ENCODE measurements at places on chromosomes 6 and 20.

GRCh38 chr20:45339084-45339483 is 9.1 kb downstream of the SDC4 start:
- no peak for DNase-seq

- DNase-seq = no peak
Observed at GRCh38 chr20:18702736-18703135, 110.8 kb upstream of the SCP2D1 start.

GRCh38 chr20:61682996-61683681 is 382.5 kb downstream of the TAF4 start:
- DNase-seq = no peak

DNA sequence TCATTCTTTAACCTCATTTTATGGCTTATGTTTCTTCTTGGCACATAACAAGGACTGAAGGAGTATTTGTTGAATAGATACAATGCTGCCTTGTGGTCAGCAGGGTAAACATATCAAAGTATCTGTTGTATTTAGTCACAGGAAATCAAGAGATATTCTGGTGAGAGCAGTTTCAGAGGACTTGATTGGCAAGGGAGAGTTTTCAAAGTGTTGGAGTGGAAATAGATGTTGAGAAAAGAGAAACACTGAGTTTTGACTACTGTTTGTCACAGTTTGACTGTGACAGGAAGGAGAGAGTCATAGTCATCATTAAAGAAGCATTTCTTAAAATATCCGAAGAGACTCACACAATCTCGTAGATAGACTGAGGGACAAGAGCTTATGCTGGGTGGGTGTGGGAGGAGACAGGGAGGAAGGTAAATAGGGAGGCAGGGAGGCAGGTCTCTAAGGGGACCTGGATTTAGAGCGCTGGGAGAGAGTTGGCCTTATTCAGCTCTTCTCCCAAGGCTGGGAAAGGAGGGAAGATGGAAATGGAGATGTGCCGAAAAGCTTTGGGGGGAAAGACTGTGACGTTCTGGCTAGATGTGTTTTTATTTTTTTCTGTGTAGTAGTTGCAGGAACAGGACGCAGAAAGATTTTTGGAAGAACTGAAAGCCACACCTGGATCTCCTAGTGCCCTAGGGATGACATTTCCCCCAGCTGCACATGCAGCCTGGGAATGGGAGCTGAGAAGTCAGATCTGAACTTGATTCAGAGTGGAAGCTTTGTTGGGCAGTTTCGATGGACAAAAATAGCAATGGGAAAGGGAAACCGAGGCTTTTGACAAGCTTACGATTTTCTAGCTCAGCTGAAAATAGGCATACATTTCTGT is 65.0 kb upstream of the IFNGR1 start:
- no peak for DNase-seq

GRCh38 chr6:158487495-158487894 is 72.4 kb upstream of the TMEM181 start:
- no peak for DNase-seq

- no peak for DNase-seq
Observed at GRCh38 chr6:151018911-151019782, 153.6 kb downstream of the MTHFD1L start.

DNA sequence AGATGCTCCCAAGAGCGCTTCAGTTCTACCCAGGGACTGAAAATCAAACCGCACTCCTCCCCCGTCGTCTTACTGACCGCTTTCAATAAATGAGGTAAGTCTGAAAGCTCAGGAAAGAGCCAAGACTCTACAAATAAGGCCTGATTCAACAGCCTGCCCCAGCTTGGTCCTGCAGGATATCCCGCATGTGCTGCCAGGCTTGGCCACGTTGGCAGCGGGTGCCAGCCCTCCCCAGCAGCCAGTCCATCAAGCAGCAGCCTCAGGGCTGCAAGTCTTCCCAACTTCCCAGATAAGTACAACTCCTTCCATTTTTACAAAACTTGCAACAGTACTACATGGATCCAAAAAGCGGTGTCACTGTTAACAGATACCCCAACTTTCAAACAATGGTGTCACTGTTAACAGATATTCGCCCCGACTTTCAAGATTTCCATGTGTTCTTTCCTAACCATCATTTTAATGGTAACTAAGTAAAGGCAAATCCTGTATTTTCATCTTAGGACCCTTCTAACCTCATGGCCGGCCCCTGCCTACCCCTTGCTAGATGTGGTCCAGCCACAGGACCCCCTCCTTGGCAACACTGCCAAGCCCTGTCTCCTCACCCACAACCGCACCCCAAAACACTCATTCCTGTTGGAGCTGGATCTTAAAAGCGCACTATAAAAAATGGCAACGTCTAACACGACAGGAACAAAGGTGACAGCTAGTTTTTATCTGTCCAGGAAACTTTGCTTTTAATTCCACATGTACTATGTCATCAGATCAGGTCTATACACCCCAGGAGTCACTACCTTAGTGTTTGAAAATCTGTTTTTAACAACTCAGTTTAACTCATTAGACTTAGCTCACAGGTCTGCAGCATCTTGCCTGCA is 28.0 kb downstream of the DIDO1 start:
- no peak for DNase-seq

GRCh38 chr6:41917528-41917927 is 3.4 kb downstream of the MED20 start:
- peak; percentile 24 for DNase-seq

GRCh38 chr6:122818866-122819265 is 29.8 kb downstream of the SMPDL3A start:
- no peak for DNase-seq

GRCh38 chr6:147257760-147258159 is 53.5 kb downstream of the STXBP5 start:
- no peak for DNase-seq

GRCh38 chr6:154508573-154509375 is 1.7 kb downstream of the CNKSR3 start:
- no peak for DNase-seq

- no peak for DNase-seq
Observed at GRCh38 chr6:120493505-120493904, 840.8 kb downstream of the TBC1D32 start.

GRCh38 chr6:82894653-82895259 is 170.9 kb downstream of the UBE3D start:
- DNase-seq = no peak

- peak; percentile 72 for DNase-seq
Observed at GRCh38 chr6:142945049-142945445, at the start of gene HIVEP2. Gene HIVEP2, minus strand, starts transcription at chr6:142945176. Its CDS starts 170,438 bp downstream, at chr6:142774738.

DNA sequence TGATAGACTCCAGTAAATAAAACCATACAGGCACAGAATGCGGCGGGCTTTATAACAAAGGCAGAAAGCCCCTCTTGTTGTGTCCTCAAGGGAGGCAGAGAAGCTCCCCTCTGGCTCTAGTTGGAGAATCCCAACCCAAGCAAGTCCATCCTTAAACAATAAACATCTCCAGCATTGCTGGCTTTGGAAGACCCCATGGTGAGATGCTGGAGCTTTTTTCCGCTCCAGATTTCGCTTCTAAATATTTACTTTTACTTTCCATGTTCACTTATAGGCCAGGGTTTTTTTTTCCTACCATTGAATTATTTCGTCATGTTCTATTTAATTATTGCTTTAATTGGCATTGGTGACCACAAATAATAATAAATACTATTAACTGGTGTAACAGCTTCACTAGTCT is 176.2 kb downstream of the MTHFD1L start:
- no peak for DNase-seq

DNA sequence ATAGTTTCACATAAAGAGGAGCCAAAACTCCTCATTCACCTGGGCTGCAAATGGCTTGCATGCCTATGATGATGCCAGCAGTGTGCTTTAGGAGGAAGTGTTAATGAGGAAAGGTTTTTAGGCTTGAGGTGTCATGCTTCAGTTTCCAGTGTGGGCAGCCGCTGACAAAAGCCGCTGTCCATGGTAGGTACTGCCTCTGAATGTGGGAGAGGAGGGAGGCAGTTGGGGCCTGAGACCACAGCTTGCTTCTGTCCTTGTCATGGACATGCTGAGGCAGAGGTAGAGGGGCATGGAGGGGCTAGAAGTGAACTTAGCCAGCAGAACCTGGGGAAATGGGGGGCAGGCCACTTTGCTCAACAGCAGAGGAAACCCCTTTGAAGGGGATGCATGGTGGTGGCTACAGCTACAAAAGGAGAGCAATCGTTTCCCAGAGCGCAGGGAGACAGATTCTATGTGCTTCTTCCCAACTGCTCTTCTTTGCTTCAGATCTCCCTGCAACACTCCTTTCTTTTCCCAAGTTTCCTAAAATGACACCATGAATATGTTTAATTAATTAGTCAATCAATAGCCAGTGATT is 372.1 kb upstream of the CNR1 start:
- no peak for DNase-seq

DNA sequence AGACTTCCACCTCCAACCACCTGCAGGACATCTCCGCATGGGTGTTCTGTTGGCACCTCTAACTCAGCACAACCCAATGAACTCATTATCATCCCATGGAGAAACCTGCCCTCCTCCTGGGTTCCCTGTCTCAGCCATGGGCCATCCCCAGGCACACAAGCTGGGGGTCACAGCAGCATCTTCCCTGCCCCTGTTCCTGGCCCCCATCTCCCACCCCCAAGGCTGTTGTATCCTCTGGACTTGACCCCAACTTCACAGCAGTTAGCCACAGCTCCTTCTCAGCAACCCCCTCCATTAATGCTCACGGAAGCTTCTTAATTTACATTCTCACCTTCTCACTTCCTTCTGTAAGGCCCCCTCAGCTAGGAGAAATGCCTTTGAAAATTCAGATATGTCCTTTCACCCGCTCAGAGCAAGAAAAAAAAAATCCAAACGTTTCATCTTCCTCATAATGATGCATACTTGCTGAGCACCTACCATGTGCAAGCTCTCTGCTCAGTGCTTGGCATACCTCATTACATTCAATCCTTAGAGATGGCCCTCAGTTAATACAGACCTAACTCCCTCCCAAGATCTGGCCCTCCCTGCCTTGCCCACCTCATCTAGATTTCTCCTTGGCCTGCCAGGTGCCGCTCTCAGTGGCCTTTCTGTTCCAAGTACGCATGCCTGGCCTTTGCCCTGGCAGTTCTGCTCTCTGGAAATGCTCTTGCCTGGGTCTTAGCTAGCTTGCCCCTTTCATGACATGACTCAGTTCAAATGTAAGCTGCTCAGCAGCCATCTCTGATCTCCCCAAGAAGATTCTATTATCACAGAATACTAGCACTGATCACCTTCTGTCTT is 2.5 kb upstream of the NELFCD start:
- DNase-seq = no peak

GRCh38 chr6:68575765-68576439 is 59.2 kb upstream of the ADGRB3 start:
- no peak for DNase-seq

GRCh38 chr6:37871616-37872372 is 52.3 kb downstream of the ZFAND3 start:
- no peak for DNase-seq

DNA sequence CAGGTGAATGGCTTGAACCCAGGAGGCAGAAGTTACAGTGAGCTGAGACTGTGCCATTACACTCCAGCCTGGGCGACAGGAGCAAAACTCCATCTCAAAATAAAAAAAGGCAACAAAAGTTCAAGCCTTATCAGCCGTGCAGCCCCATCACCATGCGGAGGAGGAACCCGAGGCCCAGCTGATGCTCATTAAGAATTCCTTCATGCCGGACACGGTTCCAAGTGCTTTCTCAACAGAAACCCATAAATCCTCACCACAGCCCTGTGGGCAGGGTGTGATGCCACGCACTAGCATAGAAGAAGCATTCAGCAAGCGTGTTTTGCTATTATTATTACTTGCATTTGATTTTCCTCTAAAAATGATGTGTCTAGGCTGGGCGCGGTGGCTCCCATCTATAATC is 56.3 kb downstream of the PREX1 start:
- DNase-seq = no peak

- DNase-seq = no peak
Observed at GRCh38 chr6:155909710-155910109, 454.1 kb upstream of the NOX3 start.

DNA sequence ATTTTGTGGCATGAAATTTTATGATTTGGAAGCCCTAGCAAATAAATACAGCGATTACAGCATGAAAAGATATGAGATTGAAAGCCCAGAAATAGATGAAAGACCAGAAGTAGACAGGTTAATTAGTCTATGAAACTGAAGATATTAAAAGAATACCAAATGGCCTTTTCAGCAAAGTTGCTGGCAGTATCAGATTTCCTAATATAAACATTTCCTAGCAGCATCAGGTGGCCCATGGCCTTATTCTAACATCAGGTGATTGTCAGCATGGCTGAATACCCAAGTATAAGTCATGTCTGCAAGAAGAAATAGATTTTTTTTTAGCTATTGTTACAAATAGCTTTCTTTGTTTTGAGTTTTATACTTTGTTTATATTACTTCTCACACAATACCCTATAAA is 93.2 kb downstream of the CLVS2 start:
- DNase-seq = no peak

- peak; percentile 41 for DNase-seq
Observed at GRCh38 chr6:143896126-143896860, 32.0 kb downstream of the ZC2HC1B start.

DNA sequence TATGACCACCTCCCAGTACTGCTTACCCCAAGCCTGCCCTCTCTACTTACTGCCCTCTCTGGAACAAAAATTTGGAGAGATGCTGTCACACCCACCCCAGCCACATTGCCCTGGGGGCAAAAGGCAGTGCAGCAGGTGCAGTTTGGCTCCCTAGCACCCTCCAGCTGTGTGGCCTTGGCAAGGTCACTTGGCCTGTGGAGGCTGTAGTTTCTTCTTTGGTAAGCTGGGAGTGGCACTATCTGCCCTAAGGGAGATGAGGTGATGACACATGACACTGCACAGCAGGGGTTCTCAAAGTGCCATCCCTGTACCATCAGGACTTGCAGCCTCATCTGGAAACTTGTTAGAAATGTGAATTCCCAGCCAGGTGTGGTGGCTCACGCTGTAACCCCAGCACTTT is 44.8 kb downstream of the TAF8 start:
- DNase-seq = no peak

- DNase-seq = no peak
Observed at GRCh38 chr6:82506526-82506925, 142.9 kb downstream of the TPBG start.

DNA sequence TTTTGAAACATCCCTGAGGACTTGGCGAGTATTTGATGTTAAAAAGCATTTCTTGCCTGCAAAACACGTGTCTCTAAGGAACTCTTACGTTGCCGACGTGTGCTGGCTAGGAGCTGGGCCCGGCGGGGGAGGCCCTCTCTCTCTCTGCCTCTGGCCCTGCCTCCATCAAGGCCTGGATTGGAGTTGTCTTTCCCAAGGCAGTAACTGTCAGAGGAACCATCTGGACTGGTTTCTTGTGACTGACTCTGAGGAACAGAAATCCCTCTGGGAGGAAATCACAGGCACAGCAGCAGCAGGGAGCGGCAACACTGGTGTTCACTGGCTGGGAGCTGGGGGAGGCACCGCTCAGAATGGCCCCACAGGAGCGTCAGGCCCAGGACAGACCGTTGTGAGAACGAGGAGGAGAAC is 244.2 kb downstream of the NRN1 start:
- DNase-seq = no peak

DNA sequence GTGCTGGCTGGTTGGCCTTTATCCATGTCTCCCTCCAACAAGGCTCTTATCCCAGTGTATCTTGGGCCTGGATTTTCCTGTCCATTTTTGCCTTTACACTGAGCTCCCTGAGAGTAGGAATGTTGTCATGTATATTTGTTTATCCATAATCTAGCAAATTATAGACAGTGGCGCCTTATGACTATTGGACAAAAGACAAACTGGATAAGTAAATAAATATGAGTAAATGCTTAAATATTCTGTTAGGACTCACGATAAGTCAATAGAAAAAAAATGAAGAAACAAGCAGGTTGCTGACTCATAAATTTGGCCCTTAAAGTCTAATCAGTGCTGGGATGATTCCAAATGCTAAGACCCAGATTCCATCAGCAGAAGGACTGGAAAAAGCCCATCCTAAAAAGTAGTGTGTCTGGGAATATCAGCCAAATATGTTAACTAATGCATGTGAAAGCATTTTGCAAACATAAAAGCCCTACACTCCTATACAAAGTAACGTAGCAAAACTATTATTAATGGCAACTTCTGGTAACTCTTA is 55.0 kb upstream of the PCSK2 start:
- no peak for DNase-seq

Measured in inflammatory macrophage treated with lipopolysaccharide for 1 hour (primary cell).